ENCODE measurements at places on chromosomes 4 and X.
A peak's percentile ranks its signal among the peaks of the same experiment; 100 is the strongest.

DNA sequence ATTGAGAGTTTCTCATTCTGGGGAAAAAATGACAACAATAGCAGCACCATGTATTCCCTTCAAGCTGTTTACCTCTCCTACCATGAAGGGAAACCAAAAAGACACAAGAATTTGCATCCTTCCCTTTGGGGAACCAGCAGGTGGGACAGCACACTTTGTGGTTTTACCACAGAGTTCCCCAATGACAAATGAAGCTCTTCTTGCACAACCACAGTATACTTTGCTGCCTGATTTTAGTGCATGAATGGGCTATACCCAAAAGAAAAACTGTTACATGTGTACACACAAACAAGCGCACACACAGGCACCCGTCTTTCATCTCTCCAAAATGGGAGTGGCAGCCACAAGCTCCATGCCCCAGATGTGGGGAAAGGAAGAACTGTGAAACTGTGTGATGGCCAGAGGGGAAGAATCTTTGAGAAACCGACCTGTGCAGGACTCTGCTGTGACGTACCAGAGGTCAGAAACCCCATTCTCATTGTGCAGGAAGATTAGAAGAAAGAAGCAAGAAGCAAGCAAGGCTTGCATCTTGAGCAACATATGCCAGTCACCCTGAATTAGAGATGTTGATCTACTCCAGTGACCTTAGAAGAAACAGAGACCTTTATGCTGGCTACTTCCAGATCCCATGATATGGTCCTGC is 2.7 kb upstream of the MAML3 start:
- DNase-seq: no peak

GRCh38 chr4:121138039-121138825 is 25.9 kb downstream of the TNIP3 start:
- DNase-seq: no peak

DNA sequence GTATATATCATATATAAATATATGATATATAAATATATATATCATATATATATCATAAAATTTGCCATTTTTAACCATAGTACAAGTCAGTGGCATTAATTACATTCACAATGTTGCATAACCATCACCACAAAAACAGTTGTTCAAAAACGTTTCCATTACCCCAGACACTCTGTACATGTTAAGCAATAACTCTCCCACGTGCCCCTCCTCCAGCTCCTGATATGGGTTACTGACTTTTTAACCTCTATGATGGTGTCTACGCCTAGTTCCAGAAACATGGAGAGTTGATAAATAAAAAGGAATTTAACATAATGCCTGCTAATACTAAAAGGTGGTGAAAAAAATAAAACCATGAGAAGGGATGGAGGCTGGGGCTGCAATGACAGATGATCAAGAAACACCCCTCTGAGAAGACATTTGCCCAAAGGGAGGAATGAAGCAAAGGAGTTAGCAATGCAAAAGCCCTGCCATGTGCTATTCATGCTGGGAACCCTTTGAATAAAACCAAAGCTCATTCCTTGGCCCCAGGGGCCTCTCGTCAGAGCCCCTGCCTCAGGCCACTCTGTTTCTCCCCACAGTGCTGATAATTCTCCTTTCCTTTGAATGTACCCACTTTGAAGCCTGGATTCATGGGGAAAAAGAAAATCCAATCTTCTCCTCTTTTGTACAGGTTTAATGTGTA is 144.3 kb downstream of the NWD2 start:
- DNase-seq: no peak

GRCh38 chr4:112234952-112235609 is 3.5 kb downstream of the AP1AR start:
- DNase-seq: peak; percentile 54

DNA sequence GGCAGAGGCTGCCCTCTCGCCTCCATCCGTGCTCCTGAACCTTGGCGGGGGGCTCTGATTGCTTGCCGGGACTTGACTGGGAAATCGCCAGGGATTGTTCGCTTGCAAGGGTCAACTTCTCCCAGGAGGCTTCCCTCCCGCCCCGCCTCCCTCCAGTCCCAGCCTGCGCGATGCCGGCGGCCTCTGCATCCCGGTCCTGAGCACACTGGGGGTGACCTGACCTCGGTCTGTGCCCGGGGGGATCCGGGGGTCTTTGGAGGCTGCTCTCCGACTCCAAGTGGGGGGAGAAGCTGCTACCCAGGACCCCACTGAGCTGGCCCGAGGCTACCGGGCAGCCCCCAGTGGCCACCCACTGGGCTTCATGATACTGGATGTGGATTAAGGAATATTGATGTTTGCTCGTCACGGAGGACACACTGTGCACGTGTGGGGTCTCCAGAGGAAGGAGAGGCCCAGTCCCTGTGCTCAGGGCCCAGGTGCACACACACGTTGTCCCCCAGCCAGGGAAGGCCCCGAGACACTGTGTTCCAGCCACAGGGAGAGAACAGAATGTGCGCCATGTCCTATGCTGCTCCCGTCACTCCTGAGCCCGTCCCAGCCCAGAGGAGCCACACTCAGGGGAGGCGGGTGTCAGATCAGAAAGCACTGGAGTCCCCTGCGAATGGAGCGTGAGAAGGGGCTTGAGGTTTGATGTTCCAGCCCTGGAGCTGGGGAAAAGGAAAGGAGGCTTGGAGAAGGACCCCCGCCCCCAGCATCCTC is 55.9 kb upstream of the NKX1-1 start:
- DNase-seq: no peak

- DNase-seq: no peak
Observed at GRCh38 chr4:80074651-80075050, 1.6 kb upstream of the ANTXR2 start.

DNA sequence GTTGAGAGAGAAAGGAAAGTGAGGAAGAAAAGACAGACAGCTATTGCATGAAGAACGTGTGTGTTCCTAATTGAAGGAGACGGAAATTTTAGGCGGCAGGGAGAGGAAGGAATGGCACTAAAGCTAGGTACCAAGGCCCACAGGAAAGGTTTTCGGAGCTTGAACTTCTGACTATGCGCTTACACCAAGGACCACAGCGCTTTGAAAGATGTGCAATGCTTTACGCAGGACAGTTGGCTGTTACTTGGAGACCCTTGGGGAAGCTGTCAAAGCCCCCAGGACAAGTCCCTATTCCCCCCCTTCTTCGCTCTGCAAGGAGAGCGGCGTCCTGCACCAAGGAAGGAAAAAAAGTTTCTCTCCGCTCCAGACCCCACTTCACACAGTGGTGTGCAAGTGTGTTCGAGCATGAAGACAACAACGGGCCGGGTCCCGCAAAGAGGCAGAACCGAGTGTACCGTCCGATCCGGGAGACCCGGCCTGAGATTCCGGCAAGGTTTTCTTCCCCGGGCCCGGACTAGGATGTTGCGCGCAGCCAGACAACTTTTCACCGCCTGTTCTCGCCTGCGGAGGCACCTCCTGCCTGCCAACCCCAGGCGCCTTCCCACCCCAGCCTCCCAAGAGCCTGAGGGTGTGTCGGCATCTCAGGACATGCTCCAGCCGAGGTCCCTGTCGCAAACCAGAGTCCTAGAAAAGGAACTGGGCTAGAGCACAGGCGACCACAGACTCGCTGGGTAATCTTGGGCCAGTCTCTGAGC is 896 bp downstream of the KDR start:
- no peak for DNase-seq

- no peak for DNase-seq
Observed at GRCh38 chr4:134958862-134959261, 757.3 kb upstream of the PABPC4L start.

DNA sequence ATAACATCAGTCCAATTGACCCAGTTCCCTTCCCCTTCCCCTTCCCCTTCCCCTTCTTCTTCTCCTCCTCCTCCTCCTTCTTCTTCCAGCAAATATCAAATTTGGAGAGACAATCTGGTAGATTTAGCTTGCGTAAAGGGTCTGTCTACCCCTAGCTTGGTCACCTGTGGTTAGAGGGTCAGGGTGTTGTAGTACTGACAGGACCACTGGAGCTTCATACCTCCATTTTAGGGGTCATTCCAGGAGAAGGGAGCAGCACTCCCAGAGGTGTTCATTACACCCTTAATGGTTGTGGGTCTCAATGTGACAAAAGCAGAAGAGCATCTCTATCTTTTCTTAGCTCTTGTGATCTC is 3.7 kb upstream of the FGB start:
- no peak for DNase-seq

GRCh38 chr4:111028795-111029194 is 405.9 kb upstream of the PITX2 start:
- DNase-seq: no peak

DNA sequence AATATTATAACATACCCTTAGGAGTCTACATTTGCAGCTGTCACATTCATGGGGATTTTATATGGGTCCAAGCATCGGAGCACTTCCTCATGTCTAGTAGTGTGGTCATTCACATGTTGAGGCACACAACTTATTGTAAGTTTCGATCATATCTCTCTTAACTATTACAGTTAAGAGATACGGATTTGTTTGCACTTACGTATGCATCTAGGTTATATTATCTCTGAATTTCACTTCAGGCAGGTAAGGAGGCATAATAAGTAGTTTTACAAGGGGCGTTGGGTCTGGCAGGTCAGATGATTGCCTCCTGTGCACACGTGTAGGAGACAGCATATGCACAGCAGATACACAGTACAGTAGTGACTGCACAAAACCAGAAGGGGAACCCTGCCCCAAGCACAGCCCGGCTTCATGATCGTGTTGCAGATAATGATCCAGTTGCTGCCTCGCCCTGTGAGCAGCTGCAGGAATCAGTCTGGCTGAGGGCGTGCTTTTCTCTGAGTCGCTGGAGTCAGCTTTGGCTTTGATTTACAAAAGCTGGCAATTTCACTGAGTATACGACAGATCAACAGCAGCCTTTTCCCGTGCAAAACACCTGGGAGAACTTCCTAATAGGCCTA is 302.9 kb upstream of the GATB start:
- peak; percentile 61 for DNase-seq

DNA sequence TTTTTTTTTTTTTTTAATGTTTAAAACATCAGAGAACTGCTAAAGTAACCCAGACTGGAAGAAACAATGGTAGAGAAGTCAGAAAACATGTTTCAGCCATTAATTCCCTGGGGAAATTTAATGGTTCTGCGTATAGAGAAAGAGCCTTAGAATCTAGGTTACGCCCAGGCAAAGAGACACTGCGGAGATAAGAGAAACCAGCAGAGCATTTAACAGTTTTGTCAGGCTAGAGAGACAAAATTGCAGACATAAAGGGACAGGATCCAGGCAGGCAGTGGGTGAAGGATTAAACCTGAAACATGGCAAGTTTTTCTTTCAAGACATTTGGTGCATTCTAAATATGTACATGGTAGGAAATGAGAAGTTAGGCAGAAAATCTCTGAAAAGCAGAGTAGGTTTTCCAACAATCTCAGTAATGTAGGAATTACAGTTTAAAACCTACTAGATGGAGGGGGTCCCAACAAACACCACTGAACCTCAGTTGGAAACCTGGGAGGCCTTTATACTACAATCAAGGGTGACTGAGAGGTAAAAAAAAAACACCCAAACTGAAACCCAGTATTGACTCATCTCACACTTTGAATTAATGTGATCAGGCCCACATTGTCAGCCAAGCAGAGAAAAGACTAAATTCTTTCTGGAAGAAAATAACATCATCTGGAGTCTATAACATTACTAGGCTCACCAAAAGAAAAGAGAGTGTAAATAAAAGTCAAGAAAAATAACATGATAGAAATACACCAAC is 254.2 kb upstream of the NWD2 start:
- no peak for DNase-seq

- no peak for DNase-seq
Observed at GRCh38 chr4:78242071-78242470, 184.9 kb downstream of the FRAS1 start.
